ENCODE measurements at places on chromosomes 16 and 17. TPM values are rescaled to one million over a fixed set of nuclear protein-coding genes. Genes with fewer than 3 reads are reported as not detected.
A peak's percentile ranks its signal among the peaks of the same experiment; 100 is the strongest.

Gene TOP2A
- total RNA-seq: 227 TPM

Gene KRTAP4-9
- total RNA-seq: not detected

Gene CRISPLD2
- 0.95 TPM for total RNA-seq

Gene ZNF688
- total RNA-seq: 11.9 TPM

Gene TMEM219
- 90.8 TPM for total RNA-seq

Gene TBC1D3K
- not detected for total RNA-seq

Gene CCL1
- total RNA-seq: not detected

Gene LDHD
- 0.65 TPM for total RNA-seq

Gene ANKS4B
- total RNA-seq: not detected

Gene KCNG4
- total RNA-seq: not detected

DNA sequence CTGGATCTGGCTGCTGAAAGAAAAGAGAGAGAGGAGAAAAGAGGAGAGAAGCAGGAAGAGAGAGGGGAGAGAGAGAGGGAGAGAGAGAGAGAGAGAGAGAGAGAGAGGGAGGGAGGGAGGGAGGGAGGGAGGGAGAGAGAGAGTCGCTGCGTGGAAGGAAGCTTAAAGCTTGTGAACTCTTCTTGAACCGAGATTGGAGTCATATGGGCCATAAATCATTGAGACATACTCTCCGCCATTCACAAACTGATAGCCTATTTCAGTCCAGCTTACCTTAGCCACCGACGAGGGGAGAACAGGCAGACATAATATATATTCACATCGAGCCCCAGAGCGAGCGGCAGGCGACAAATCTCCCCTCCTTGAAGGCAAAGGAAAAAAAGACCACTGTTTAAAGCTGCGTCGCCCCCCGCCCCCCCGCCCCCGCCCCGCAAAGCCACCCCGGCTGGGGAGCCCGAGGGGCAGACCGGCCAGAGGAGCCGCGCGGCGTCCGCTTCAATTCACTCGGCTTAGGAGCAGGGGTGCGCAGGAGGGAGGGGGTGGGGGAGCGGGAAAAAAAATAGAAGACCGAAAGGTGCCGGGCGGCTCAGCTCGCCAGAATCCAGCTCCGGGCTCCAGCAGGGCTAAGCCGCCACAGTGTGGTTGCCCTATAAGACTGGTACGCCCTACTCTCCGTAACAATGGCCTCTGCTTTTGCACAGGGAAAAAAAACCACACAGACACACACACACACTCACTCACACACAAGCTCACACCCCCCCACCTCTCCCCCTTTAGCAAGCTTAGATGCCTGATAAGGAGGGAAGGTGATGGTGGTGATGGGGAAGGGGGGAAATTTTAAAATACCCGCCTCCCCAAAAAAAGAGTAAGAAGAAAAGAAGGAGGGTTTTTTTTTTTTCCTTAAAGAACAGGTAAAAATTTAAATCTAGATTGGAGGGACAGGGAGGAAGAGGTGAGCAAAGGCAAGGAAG, 10.6 kb upstream of the HOXB2 start:
- DNase-seq: peak; percentile 95

DNA sequence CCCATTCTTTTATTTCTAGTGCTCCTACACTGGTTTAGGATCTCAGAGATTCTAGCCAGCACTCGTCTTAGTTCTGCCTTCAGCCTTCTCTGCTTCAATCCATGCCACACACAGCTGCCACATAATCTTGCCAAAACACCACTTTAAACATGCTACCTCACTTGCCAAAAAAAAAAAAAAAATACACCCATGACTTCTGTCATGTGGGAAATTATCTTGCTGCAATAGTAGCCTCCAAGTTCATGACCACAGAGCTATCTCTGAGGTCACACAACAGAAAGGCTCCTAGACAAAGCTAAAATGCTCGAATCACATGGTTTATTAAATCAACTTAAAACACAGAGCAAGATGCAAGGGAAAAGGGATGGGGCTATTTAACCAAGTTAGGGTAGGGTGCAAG, 18.1 kb downstream of the FZD2 start:
- DNase-seq: no peak

DNA sequence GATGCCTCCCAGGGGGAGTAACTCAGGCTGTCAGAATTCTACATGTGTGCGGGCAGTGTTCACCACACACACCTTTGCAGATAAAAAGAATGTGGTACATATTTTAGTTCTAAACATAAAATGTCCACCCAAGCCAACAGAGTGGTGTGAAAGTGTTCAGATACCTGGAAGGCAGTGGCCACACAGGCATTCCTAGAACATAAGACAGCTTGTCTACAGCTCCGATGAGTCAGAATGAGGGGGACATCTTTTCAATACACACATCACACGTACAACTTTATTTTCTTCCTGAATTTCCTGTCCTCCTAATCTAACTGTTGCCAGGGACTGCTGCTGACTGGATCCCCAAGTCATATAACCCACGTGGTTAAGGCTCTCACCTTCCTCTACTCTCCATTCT, 142.3 kb downstream of the ZFHX3 start:
- peak; percentile 58 for DNase-seq

DNA sequence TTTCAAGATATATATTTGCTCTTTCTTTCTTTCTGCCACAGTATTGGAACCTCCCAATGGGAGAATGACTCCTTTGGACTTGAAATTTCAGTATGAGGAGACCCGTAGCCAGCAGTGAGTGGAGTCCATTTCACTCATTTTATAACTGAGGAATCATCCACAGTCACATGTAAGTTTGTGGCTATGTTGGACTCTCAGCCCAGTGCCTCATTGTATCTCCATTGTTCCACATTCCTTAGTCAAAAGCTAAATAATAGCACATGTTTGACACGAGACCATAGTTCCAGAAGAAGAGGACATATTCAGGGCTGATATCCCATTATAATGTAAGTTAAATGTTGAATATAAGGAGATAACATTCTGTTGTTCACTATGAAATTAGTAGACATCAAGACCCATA, 12.7 kb upstream of the SPAG9 start:
- DNase-seq: no peak

- DNase-seq: peak; percentile 27
These were observed 42.1 kb downstream of the ITGAM start for GRCh38 chr16:31301708-31302400.

GRCh38 chr17:79837888-79838521, 1.2 kb downstream of the CBX4 start:
- no peak for DNase-seq

DNA sequence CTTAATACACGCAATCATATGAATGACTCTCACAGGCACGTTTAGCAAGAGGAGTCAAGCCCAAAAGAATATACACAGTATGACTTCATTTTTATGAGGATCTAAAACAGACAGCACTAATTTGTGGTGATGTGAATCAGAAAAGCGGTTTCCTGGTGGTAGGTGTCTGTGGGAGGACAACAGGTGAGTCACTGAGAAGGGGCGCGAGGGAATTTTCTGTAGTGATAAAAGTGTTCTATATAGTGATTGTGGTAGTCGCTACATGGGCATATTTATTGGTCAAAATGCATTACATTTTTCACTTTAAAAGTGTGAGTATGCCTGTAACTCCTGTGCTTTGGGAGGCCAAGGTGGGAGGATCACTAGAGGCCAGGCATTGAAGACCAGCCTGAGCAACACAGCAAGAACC, 7.6 kb upstream of the TNRC6A start:
- peak; percentile 80 for DNase-seq

DNA sequence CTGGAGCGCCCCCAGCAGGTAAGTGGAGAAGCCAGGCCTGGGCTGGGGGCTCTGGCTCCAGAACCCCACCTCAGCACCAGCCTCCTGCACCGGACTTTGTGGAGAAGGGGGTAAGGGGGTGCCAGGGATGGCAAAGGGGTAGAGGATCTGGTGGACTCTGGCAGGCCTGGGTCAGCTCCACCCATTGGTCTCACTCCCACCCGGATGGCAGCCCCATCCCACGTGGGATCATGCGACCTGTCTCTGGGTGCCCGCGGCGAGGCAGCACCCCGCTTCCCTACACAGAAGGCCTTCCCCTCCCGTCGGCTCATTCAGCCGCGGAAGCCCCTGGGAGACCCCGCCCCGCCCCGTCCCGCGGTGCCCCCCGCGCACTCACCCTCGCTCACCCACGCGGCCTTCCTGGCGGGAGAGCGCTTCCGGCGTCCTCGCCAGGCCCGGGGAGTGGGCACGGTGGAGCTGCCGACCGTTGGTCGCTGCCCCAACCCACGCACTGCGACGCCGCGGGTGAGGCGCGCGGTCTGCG, 498 bp upstream of the PLEKHG4 start:
- DNase-seq: no peak

DNA sequence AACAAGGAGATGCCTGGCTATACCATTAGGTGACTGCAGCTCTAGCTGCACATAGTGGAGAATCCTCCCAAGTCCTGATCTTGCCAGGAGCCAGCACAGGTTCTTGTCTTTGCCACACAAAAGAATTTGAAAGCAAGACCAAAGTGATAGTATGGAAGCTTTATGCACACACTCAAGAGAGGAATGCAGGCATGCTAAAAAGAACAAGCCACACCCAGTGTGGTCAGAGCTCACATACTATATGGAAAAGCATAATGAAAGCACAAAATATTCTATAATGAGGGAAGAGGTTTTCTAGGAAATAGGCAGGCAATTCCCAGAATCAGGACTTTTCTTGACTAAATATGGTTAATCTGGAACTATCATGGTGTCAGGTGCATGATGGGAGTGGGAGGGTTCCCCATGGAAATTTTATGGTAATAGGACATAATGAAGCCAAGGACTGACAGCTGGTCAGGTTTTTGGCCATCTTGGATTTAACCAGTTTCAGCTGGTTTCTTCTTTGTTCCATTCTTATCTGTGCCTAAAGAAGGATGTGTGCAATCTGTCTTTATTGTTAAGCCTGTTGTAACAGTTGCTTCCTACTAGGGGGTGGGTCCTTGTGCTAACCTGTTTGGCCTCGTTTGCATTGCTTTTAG, 171.6 kb downstream of the ZNF18 start:
- no peak for DNase-seq

DNA sequence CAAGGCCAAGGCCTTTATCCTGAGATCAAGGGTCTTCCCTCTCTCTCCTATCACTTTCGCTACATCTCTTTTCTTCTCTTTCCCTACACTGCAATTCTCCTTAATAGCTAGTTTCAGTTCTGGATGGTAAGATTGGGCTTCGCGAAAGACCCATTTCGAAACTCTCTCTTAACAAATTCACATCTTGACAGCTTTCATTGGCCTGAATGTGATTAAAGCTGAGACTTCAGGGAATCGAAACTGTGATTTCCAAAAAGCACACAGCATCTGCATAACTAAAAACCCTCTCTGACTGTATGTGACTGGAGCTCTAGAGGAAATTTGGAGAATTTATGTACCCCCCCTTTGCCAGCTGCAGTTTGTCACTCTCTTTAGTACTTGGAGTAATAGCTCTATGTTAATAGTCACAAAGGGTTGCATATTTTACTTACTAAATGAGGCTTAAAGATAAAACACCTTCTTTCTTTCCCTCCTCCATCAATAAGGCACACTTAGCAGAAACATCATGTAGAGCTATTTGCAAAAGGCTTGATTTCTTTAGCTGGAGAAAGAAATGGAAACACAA, 105.3 kb upstream of the FAM20A start:
- no peak for DNase-seq

DNA sequence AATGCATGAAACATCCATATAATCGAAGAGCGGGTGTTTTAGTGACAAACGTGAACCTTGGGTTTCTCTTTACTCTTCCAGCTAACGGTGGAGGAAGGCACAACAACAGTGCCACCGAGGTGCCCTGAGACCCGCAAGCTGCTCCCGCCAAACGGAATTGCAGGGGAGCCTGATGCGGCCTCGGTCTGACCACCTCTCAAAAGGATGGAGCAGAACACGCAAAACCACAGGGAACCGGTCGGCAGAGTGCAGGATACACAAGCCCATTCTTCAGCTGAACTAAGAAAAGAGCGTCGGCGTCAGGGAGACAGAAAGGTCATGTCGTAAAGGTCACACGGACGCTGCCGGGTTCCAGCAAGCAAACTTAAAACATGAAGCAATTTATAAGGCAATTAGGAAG, 109.5 kb upstream of the ZNF750 start:
- no peak for DNase-seq

DNA sequence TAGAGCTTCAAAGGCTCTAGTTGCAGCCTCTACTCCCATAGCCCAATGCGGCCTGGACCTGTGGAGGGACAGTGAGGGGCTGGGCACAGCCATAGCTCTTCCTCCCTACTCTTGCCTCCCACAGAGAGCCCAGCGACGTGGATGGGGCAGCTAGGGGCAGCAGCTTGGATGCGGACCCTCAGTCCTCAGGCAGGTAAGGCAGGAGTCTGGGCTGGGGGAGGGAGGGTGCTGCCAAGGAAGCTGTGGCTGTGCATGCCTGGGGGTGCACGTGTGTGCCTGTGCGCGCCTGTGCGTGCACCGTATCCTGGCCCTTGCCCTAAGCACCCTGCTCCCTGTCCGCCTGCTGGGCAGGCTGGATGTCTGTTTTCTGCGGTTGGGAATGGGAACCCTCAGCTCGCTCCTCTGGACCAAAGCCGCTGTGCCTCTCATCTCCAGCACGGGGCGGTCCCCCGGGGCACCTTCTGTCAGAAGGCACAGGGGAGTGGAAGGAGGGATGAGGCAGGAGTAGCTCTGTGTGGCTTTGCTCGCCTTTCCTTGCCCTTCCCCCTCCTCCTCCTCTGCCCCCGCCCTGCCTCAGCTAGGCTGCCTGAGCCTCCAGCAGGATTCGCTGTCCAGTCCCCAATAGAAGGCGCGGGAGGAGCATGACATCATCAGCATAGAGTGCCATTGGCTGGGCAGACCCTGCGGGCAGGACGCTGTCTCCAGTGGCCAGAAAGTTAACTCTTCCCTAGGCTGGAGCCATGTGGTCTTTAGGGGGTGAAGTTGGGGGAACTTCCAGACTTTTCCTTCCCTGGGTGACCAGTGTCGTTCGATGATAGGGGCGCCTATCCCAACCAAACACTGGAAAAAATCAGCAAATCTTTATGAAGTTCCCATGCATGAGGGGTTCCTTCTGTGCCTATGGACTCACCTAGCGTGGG, 797 bp downstream of the PRCD start:
- peak; percentile 96 for DNase-seq

DNA sequence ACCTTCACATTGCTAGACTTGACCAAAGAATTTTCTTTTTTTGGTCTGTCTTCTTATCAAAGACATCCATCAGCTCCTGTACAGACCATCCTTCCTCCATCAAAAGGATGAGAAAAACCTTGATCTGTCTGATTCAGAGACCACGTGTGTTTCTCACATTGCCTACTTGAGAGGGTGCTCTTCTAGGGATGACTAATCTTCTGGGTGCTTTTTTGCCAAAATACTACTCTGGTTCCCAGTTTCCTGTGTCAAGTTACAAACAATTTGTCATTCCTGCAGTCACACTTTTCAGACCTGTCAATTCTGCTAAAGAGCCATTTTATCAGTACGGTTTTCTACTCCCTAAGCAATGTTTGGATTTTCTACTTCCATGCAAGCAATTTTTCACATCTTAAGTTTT, 492.2 kb downstream of the CDH11 start:
- peak; percentile 44 for DNase-seq

DNA sequence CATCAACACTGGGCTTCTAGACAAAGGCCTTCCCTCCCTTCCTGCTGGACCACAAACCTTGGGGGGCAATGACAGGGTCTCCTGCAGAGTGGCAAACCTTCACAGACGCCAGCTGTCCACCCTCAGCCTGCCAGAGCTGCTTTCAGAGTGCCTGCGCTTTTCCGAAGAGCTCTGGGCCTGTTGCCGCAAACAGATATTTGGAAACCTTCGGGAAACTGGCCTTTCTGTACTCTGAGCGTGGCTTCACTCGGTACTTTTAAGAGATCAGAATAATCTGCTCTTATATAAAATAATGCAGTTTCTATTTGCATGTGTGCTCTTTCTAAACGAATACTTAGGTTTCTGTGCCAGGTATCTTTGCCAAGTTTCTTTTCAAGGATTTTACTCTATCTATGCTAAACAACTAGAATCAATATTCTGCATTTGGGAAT, 152.1 kb upstream of the CHMP6 start:
- DNase-seq: no peak

- no peak for DNase-seq
These were observed 7.8 kb downstream of the ABR start for GRCh38 chr17:1171953-1172352.

All from A172 (cell line).